ENCODE measurements at places on chromosomes 11 and 22.

- DNase-seq: no peak
Measured at GRCh38 chr11:126843096-126843495, 157.5 kb downstream of the KIRREL3 start.

DNA sequence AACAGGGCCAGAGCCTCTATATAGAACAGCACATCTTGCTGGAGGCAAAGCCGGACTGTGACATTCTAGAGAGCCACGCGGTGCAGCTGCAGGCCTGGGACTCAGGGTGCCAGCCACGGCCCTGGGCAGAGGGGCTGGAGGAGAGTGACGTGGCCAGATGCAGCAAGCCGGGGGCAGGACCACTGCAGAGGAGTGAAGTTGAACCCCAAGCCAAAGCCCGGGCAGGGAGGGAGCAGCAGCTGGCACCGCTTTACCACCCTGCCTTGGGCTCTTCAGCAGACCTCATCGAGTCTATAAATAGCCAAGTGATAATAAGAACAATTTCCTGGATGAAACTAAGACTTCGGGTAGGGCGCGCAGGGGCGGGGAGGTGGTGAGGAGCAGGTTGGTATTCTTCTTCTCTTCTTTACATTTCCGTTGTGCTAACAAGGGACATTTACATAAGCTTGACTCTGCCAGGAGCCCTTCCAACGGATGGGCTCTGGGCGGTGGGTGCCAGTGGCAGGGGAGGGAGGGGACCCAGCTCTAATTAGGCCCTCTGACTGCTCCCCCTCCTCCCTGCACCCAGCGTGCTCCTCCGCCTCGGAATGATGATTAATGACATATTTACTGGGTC lies 110.2 kb downstream of the ST3GAL4 start:
- DNase-seq: no peak

DNA sequence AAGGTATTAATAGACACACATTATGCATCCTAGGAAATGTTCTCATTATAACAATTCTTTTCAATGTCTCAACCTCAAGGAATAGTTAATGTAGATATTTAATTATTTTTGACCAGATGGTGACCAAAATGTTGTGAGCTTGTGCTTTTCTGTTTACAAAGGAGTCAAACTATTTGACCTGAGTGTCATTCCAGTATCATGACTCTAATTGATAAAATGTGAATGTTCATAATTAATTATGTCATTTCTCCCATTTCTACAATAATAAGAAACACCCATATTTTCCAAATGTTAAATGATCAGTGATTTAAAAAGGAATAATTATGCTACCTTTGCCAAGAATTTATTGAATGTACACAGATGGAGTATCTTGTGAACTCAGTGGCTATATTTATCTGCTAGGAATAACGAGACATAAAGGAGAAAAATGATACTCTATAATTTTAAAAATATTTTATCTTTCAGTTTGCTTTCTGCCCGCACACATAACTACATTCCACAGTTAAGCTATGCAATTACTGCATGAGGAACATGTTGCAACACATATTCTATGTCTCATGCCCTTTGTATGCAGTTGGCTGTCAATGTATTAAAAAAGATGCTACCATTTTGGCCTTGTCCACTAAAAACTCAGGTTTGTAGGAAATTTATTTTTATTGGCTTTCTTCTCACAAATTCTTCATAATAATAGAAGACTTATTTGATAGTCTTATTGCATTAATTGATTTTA lies 376.7 kb upstream of the CCDC179 start:
- DNase-seq: no peak

DNA sequence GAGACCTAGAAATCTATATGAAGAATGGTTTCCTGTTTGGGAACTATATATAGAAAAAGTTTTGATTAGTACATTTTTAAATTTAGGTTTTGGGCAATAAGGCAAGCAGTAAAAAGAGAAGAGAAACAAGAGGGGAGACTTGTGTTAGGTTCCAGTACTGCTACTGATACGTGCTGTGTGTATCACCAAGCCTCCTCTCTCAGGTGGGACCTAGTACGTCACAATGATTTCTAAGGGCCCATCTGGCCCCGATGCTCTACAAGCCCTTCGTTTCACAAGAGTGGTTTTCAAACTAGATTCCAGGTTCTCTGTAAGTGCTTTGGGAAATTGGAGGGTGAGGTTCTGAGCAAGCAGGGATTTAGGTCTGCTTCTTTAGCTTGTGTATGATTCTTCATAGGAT lies 39.2 kb downstream of the USP35 start:
- no peak for DNase-seq

- DNase-seq: peak; percentile 52
Measured at GRCh38 chr11:72413914-72414628, 20.3 kb downstream of the CLPB start.

DNA sequence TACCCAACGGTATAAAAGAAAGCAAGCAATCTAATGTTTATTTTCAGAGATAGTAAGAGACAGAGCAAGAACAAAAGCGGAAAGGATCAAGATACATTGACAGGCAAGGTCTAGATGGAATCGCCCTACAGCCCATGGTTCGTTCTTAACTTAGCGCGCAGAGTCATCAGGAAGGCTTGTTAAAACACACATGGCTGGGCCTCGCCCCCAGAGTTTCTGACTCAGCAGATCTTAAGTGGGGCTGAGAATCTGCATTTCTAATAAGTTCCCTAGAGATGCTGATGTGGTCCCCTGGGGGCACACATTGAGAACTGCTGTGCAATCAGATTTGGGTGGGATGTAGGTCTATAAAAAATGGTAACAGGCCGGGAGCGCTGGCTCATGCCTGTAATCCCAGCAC lies 35.8 kb upstream of the CHRM4 start:
- DNase-seq: no peak

GRCh38 chr22:31313366-31314147 lies 21.3 kb upstream of the PIK3IP1 start:
- no peak for DNase-seq

DNA sequence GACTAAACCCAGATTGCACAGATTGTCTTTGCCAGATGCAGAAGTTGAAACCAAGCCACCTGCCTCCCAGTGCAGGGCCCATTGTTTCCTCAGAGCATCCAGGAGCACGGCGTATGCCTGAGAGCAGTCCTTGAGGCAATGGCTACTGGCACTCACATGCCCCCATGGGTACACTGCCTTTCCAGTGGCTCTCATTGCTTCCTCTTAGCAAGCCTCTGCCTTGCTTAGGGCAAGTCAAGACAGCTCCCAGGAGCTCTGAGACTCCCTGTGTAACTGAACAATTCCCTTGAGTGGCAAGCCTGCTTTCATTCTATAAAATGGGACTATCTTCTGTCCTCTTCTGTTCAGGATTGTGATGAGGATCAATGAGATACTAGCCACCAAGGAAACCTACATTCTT lies 4.1 kb downstream of the SYTL2 start:
- DNase-seq: no peak

DNA sequence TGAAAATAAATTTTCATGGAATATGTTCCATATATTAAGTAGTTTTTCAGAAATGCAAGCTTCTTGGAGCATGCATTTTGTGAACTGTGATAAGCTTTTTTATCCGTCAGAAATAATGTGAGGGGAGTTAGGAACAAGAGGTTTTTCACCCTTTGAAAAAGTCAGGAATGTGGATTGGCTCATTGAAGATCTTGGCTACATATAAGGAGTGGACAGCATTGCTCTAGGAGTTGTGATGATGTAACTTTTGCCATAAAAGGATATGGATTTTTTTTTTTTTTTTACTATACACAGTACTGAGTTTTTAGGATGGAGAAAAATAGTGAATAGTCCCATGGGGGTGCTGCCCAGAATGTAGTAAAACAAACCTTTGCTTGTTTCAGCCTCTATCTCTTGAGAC lies 180.2 kb downstream of the NAV2 start:
- no peak for DNase-seq

DNA sequence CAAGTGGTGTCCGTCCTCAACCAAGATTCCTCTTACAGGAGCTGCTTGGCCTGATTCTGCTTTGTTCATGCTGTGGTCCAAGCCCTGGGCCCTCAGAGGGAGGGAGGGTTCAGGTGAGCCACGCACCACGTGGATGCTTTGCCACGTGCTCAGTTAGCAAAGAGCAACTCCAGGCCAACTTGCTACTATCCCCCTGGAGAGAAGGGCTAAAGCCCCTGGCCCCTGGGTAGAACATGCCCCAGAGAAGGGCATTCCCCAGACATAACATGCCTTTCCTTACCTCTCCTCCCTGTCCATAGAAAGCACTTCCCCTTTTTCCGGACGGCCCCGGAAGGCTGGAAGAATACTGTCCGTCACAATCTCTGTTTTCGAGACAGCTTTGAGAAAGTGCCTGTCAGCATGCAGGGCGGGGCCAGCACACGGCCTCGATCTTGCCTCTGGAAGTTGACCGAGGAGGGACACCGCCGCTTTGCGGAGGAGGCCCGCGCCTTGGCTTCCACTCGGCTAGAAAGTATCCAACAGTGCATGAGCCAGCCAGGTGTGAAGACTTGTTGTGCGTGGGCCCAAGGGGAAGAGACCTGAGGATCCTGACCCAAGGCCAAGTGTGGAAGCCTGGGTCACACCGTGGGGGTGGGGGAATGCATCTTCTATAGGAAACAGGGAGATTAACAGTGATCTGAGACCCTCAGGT lies 8.8 kb downstream of the FOXR1 start:
- no peak for DNase-seq

GRCh38 chr22:19152942-19153883 lies 3.1 kb upstream of the GSC2 start:
- DNase-seq: no peak

- DNase-seq: no peak
Measured at GRCh38 chr11:72834905-72835304, 20.7 kb downstream of the ATG16L2 start.

GRCh38 chr11:71331631-71332030 lies 79.3 kb upstream of the SHANK2 start:
- no peak for DNase-seq

DNA sequence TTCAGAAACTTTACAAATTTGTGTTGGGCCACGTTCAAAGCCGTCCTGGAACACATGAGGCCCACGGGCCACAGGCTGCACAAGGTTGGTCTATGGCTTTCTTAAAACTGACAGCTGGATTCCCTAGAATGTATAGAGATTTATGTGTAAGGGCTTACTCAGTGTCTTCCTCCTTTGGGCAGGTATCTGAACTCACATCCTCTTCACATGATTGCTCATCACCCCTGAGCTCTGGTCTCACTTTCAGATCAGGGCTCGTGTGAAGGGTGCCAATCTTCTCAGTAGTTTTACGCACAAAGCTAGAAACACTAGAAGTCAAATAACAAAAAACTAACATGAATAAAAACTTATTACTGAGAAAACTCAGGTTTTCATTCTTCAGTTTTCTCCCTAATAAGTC lies 27.1 kb downstream of the HPS5 start:
- no peak for DNase-seq

DNA sequence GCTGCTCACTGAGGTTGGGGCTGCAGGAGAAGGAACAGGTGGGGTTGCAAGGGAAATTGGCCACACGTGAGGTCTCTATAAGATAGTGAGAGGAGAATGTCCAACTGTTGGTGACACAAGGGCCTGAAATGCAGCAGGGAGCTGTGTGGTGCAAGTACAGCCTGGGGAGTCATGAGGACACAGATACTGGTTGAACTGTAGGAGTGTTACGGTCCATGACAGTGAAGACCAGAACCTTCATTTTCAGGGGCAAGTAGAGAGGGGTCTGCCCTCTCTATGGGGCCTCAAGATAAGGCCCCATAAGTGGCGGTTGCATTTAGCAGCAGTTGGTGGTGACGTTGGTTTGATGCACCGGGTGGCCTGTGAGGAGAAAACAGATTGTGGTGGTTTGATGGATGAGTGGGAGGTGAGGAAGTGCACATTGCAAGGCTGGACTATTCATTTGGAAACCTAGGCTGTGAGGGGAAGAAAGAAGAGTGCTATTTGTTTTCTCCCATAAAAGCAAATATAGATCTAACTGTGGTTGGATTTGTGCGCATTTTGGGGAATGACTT lies 39.4 kb downstream of the MICAL2 start:
- no peak for DNase-seq

DNA sequence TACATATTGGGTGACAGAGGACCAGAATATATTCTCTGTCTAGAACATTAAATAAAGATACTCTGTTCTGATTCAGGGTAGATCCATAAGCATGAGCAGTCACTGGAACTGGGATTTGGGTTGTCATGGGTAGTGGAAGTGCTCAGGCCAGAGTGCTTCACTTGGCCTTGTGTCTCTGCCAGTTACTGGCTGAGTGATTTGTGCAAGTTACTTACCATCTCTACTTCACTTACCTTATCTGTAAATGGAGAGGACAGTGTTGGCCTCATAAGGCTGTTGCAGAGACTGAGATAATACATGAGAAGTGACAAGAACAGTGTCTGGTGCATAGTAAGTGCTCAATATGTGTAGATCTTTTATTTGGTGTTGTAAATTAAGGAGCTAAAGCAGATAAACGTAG lies 17.6 kb downstream of the ATXN10 start:
- DNase-seq: no peak

DNA sequence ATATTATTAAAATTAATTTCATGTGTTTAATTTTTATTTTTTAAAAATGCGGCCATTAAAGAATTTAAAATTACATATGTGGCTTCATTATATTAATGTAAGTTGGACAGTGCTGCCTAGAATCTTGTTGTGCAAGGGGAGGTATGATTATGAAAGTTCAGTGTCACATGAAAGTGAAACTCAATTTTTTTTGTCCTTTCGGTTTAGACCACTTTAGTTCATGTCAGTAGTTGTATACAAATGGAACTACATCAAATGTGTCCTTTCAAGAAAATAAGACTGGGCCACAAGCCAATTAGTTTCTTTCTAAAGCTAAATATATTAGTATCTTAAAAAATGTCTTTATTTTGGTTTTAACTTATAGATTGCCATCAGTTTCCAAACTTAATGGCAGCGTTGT lies 35.7 kb downstream of the TBCEL start:
- no peak for DNase-seq

GRCh38 chr11:27514558-27514957 lies 8.0 kb upstream of the LIN7C start:
- DNase-seq: no peak

- no peak for DNase-seq
Measured at GRCh38 chr11:107468596-107468995, 11.0 kb upstream of the CWF19L2 start.

GRCh38 chr11:75896843-75897419 lies 81.9 kb downstream of the UVRAG start:
- DNase-seq: no peak

DNA sequence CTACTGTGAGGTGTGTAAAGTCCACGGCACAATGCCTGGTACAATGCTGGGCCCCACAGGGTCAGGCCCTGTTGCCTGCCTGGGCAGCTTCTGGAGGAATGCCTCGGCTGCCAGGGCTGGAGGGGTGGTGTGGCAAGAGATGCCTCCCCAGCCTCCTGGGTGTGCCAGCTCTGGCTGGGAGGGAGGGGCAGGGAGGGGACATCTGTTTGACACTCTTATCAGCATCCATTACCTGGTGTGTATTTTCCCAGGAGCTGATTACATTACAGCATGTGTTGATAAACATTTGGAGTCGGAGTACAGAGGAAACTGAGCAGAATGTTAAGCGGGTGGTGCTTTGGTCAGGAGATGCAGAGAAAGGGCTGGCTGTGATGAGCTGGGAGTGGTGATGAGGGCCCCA lies 11.0 kb upstream of the NECTIN1 start:
- DNase-seq: no peak

DNA sequence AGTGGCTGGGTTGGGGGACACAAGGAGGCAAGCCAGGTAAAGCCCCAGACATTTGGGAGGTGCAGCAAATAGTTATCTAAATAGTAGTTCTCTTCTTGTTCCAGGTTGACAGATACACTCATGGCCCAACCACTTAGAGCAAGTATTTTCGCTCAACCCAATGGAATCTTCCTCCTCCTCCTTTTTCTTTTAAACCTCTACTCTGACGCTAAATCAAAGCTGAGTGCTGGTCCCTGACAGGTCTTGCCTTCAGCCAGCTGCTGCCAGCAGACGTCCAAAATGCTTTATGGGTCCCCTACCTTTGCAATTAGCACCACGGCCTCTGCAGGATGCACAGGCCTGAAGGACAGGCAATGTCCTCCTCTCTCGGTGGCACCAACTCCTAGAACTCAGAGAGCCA lies 558.5 kb downstream of the MIAT start:
- DNase-seq: no peak

Data from SW 1271 (cell line).